ENCODE measurements at places on chromosomes 12 and 14.
A peak's percentile ranks its signal among the peaks of the same experiment; 100 is the strongest.

GRCh38 chr12:49054524-49054923 is 6.1 kb downstream of the KMT2D start:
- no peak for DNase-seq

DNA sequence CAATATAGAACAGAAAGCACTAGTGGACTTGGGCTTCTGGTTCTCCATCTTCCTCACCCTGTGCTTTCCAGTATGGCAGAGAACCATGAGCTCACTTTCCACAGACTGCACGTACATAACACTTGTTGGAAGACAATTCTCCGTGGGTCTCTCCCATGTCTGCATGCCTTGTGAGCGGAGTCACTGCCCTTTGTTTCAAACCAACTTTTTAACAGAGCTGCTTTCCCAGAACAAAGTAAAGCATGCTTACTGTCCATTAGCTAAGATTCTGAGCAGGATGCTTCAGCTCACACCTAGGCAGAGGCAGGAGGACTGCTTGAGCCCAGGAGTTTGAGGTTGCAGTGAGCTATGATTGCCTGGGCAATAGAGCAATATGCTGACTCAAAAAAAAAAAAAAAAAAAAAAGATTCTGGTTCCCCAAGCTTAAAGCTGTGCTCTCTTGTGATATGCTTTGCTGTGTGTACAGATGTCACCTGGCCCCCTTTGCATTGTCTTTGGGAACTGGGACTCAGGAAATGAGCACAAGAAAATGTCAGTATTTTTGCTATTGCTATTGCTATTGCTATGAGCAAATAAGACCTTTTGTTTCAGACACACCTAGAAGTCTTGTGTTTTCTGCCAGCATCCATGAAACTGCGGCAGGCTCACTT is 54.6 kb upstream of the PTGR2 start:
- no peak for DNase-seq

GRCh38 chr12:99372257-99372920 is 275.2 kb upstream of the GARIN6 start:
- DNase-seq = no peak

GRCh38 chr12:99223579-99223978 is 424.0 kb upstream of the GARIN6 start:
- DNase-seq = no peak

GRCh38 chr14:103960457-103961055 is 18.2 kb upstream of the RD3L start:
- no peak for DNase-seq

GRCh38 chr12:7479771-7480170 is 23.8 kb downstream of the CD163 start:
- no peak for DNase-seq

- no peak for DNase-seq
Observed at GRCh38 chr14:30834353-30834752, 40.0 kb upstream of the COCH start.

GRCh38 chr12:101430456-101430855 is 22.9 kb upstream of the ARL1 start:
- DNase-seq = no peak

DNA sequence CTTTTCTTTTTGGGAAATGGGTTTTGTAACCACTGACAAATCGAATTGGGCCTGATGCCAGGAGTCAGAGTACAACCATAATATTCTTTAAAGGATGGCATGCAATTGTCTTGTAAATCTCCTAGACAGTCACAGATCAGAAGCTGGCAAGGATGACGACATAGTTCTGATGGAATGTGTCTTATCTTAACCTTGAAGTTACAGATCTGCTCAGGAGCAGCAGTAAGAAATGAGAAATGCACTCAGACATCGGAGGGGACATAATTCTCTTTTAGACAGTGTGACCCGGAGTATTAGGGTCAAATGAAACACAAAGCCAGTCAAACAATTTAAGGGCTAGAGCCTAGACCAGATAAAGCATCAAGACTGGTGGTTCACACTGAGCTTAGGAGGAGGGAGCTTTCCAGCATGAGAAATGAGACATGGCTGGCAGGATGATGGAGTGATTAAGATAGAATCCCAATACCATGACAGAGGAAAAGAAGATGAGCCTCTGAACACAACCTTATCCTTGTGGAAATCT is 17.5 kb downstream of the CBX5 start:
- no peak for DNase-seq

DNA sequence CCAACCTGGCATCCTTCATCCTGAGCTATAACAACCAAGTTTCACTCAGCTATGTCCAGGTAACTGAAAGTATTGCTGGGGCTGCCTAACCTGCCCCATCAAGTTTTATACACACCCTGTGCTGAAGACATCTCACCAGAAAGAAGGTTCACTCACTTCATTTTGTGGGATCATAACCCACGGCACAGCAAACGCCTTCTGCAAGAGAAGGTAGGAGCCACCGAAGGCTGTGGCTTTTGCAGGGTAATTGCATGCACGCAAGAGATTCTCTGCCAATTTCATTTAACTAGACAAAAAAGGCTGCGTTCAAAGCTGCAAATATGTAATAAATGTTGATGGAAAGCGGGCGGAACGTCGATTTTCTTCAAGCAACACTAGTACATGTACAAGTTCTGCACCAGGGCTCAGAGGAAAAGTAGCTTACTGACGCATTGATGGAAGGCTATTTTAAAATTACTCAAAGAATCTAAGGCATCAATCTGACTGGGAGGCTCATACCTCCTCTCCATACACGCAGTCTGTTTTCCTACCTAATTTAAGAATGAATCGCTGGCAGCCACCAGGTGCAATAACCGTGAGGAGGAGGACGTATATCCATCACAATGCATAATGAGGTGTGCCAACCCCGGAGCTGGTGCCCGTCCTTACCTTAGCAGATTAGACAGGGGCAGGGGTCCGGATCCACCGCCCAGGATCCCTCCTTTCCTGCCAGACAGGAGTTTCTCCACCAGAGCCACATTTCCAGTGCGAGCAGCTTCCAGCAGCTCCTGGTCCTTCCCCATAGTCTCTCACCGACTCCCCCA is 1.1 kb downstream of the ANKS1B start:
- no peak for DNase-seq

DNA sequence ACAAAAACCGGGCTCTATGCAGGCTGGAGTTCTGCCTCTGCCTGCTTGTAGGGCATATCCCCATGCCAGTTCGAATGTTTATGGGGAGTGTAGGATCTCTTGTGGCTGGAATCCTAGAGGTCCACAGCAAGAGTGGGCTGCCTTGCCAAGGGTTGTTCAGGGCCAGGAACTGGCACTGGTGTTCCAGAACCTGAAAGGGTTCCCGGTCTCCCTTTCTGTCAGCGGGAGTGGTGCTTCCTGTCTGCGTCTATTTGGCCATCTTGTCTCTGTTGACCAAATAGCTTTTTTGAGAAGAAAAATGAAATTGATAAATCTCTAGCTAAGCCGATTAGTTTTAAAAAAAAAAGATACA is 17.8 kb downstream of the OLR1 start:
- no peak for DNase-seq

GRCh38 chr12:49622501-49623141 is 740 bp upstream of the PRPF40B start:
- DNase-seq = peak; percentile 74

DNA sequence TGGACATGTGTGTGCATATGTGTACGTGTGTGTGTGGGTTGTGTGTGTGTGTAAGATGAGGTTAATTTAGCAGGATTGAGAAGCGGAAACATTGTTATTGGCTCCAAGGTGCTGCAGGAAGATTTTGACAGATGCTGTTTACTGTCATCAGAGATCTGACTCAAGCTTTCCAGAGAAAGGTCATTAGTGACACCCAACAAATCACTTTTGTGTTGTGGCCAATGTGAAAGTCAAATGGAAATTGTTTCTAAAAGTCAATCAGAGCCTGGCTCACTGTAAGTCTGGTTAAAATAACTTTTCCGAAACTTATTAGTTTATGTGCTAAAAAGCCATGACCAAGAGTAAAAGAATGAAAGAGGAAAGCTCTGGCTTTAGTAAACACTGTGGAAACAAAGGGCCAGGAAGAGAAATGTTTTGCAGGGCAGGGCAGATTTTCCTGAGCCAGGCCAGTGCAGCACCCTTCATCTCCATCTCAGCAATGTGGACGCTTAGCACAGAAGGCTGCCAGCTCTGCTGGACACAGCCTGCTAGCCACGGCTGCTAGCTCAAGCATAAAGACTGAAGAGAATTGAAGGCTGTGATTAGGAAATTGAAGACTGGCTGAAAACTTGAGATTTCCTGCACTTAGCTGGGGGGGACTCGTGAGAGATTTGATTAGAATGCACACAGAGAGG is 235.8 kb downstream of the NEDD1 start:
- DNase-seq = no peak

- peak; percentile 46 for DNase-seq
Observed at GRCh38 chr14:75274899-75275569, 3.6 kb upstream of the FOS start.

DNA sequence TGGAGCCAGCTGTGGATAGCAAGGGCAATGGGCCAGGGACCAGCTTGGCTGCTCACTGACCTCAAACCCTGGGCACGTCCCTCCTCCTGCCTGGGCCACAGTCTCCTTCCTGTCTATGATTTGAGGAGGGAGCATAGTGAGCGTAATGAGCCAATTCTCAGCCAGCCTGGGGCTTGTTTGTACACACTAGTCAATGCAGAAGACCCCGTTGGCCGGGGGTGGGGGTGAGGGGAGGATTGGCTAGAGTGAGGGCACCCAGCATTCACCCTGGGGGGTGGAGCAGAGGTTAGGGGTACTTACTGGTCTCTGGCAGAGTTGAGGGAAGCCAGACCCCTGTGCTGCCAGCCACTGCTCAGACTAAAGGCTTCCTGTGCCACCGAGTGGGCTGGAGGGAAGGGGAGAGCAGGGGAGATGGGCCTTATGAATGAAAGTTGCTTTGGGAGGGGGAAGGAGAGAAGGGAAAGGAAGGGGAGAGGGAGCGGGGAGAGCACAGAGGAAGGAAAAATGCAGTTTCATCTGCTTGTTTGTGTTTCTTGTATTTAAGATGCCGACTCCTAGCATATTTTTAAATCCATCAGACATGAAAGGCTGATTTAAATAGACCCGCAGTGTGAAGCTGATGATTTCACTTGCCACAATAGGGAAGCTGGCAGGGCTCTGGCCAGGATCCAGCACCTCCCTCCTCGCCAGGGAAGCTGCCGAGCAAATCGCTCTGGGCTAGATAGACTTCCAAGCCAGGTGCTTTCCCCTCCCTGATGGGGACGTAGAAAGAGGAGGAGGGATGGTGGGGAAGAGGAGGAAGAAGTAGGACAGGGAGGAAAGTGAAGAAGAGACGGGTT is 114.0 kb downstream of the PRMT8 start:
- no peak for DNase-seq

DNA sequence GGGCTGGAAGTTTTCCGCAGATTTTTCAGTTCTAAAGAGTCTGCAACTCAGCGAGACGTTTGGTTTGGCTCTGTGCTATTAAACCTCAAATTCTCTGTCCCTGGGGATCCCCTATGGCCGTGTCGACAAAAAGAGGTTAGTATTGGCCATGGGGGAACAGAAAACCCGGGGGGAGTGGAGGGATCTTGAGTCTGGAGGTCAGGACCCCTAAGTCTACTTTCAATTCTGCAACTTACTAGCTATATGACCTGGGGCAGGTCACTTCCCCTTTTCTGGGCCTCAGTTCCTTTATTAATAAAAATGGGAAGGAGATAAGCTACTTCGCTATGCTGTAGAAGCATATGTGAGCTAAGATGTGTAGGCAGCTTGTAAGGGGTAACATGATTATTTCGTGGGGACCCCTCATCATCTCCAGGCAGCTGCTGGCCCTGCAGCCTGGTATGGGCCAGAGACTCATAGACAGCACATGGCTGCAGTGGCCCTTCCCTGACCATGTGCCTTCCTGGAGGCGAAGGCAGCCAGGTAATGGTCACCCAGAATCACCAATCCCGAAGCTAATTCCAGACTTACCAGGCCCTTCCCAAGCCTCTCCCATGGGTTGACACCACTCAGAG is 8.6 kb downstream of the ASB2 start:
- DNase-seq = no peak

DNA sequence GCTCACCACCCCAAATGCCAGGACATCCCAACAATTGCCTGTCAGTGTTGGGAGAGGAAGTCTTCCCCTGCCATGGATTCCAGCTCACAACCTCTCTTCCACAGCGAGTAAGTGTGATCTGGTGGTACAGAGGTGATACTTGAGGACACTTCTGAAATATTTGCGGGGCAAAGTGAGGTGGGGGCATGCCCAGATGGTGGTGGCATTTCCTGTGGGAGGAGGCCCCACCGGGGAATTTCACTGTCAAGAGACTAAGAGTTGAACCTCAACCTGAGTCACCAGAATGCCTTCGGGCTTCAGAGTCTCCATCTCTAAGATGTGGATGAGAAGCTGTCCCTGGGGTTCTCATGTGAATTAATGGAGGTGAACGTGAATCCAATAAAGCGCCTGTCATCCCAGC is 122.3 kb upstream of the RFLNA start:
- no peak for DNase-seq

DNA sequence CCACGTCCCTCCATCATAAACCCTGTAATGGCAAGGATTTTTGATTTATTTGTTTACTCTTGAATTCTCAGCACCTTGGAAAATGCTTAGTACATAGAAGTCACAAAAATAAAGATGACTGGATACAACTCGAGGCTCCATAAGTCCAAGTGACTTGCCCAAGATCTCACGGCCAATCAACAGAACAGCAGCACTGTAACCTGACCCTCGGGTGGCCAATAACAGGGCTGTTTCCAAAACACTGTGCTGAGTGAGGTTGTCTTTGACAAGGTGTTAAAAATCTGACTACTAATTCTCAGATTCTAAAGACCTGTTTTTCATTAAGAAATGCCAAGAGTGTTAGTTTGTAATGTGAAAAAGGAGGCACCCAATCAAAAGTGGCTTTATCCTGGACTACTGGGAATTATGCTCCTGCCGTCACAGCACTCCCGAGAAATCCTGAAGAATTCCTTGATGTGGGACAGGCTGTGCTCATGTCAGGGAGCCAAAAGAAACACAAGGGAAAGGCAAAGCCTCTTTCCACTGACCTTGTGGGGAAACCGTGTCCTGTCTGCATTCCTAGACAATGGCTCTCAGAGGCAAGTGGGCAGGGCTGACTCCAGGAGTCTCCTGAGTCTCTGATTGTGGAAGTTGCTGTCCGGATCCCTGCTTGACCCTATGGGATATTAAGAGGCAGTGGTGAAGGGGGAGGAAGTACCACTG is 204.7 kb upstream of the PELI2 start:
- DNase-seq = no peak

All from activated CD4-positive, alpha-beta memory T cell treated with anti-CD3 and anti-CD28 coated beads for 36 hours (primary cell).